ENCODE measurements at places on chromosomes 3 and 15.

DNA sequence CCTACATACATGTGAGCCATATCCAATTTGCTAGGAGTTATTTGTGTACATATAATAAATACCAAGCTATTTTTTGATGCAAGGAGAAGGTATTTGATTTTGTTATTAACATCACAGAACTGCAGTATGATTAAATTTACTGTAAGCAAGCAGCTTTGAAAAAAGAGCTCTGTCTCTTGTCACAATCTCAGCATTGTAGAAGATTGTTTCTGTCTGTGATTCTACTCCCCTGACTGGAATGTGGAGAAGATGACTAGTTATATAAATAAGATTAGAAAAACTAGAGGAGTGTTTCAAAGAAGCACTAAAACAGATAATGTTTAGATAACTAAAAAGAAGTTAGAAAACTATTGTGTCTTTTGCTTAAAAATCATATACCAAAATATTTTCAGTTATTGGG is 17.1 kb upstream of the DCBLD2 start:
- DNase-seq: peak; percentile 69

DNA sequence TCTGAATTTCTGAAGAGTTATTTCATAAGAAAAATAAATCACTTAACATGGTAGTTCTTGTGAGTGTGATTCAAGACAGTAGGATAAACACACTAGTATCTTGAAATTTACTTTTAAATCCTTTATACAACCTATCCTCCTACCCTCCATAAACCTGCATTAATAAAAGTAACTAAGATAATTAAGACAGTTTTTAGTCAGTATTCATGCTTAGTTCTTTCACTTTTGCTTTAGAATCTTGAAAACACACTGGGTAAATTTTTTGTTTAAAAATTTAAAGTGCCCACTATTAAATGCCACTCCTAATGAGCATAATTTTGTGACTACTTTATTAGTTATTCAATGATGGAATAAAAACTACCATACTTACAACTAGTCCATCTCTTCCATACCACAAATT is 28.8 kb downstream of the GOLIM4 start:
- DNase-seq: no peak

DNA sequence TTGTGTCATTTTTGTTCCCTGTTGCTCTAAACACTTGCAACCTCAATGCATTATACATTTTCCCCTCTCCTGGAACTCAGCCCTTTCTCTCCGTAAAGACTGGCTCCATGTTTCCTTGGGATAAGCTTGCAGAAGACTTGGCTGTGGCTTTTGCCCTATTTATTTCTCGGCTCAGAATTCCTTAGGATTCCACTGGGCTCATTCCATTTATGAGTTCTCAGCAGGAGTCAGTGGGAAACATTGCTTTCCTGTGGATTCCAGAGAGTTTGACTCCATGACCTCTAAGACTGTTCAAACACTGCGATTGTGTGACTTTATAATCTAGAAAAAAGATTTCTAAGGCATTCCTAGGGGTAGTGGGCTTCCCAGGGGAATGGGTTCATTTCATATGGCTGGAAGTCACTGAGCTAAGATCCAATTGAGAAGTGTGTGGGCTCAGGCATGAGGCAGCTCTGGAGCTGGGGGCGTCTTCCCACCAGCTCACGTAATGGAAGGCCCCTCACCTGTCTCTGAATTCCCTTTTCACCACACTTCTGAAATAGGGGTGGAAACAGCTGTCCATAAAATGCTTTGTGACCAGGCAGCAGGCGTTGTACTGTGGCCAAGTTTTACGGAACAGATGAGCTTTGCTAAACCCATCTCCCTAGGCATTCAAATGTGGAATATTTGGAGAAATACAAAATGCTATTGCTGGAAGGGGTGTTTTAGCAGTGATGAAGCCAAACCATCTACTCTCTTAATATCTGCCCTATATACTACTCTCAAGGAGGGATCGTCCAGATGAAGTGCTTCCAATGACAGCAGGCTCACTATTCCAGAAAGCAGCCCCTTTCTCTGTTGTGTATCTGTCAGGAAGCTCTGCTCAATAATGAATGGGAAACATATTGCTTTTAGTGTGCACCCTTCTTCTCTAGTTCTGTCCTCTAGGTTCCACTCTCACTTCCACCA is 91.8 kb upstream of the BCL6 start:
- peak; percentile 40 for DNase-seq

DNA sequence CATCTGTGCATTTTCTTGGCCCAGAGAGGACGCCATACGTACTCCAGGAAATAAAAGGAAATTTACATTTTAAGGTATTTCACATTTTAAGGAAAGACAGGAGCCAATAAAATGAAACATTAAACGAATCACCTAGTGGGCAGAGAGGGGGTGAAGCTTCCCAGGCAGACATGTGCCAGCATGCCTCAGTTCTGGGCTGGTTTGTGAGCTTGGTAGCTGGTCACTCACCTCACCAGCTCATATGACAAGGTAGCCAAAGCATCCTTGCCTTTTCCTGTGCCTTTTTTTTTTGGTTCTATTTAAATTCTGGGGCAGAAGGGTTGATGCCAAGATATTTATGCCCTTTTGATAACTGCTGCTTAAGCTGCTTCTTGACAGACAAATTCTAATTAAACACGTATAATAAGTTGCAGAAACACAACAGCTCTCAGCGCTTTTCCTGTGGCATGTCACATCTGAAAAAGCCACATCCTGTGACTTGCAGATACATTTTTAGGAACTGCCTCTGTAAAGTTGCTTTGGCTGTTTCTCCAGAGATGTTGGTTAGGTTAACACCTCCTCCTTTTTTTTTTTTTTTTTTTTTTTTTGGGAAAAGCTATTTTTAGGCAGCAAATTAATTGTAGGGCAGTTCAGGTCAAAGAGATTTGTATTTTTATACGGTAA is 218.6 kb downstream of the PDCD6IP start:
- DNase-seq: no peak

DNA sequence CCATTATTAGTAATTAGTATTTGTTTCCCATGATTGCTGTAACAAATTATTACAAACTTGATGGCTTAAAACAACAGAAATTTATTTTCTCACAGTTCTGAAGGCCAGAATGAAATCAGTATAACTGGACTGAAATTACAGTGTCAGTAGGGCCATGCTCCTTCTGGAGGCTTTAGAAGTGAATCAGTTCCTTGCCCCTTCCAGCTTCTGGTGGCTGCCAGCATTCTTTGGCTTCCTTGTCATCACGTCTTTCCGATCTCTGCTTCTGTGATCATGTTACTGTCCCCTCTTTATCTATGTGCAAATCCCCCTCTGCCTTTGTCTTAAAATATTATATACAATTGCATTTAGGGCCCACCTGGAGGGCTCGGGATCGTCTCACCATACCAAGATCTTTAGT is 92.0 kb downstream of the FOXB1 start:
- DNase-seq: peak; percentile 41

DNA sequence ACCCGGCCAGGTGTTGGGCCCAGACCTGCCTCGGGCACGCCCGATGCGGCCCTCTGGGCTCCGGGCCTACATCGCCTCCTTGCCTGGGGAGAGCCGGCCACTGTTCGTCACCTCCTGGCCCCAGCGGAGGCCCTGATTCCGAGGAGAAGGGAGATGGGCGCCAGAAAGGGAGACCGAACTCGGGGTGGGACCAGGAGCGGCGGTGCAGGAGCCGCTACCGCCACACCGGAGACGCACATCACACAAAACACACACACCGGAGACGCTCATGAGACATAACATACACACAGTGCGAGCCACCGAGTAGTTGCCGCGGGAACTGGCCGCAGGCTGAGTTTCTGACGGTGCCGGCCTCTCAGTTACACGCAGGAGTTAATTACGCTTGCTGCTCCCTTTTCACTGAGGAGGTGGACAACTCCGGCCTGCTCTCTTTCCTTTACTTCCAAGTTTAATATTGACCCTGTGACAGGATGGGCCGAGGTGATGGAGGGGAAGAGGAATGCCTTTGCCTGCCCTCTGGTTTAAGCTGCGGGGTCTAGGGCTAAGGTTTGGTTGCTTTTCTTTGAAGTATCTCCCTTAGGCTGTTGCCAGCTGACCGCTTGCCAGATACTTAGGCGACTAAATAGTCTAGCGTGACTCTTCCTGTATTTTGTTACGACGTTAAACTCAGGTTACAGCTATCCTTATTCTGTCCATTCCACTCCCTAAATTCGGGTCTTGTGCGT is 570 bp downstream of the PCNP start:
- DNase-seq: peak; percentile 58

DNA sequence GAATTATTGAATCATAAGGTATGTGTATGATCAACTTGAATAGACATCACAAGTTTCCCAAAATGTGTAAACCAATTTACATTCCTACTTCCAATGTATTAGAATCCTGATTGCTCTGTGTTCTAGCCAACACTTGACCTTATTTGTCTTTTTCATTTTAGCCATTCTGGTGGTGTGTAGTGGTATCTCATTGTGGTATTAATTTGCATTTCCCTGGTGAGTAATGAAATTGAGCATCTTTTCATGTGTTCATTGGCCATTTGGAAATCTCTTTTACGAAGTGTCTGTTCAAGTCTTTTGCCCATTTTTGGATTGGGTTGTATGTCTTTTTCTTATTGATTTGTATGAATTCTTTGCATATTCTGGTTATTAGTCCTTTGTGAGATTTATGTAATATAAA is 138.0 kb downstream of the RBPMS2 start:
- no peak for DNase-seq

- DNase-seq: no peak
Observed at GRCh38 chr3:55075846-55076245, 148.0 kb upstream of the LRTM1 start.

DNA sequence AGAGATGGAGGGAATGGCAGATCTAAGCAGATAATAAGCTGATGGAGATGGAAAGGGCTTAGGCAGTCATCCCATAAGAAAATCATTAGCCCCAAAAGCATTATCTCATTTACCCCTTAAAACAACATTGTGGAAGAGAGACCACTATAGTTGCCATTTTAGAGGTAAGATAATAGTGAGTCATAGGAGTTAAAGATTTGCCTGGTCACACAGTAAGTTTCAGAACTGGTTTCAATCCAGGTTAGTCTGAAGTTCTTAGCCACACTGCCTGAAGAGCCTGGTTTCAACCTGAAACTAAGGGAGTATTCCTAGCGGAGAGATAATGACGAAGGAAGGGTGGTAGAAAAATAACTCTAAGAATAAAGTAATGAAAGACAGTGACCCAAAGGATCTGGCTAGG is 13.0 kb upstream of the UBR1 start:
- no peak for DNase-seq

GRCh38 chr3:190432216-190432615 is 17.5 kb downstream of the TMEM207 start:
- peak; percentile 30 for DNase-seq

DNA sequence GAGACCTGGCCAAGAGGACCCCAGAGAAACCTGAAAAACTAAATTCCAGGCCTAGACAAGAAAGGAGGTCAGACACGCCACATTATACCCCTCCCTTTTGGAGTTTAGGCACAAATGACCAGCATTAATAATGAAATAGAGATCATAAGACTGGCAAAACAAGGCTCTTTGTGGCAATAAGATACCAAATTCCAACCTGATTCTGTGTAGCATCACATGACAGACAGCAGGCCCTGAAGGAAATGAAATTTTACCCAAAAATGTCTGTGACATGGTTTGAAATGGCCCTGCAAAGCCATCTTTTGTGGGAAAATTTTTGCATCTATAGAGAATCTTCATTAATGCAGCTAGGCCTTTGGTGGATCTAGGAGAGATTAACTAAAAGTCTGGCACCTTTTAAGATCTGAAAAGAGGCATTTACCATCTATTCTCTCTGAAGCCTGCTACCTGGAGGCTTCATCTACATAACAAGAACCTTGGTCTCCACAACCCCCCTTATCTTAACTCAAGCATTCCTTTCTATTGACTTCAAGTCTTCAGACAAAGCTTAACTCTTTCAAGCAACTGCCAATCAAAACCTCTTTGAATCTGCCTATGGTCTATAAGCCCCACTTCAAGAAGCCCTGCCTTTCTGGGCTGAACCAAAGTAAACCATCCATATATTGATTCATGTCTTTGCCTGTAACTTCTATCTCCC is 8.0 kb downstream of the FAM174B start:
- no peak for DNase-seq

GRCh38 chr3:52216585-52217408 is 8.6 kb downstream of the TLR9 start:
- peak; percentile 61 for DNase-seq

DNA sequence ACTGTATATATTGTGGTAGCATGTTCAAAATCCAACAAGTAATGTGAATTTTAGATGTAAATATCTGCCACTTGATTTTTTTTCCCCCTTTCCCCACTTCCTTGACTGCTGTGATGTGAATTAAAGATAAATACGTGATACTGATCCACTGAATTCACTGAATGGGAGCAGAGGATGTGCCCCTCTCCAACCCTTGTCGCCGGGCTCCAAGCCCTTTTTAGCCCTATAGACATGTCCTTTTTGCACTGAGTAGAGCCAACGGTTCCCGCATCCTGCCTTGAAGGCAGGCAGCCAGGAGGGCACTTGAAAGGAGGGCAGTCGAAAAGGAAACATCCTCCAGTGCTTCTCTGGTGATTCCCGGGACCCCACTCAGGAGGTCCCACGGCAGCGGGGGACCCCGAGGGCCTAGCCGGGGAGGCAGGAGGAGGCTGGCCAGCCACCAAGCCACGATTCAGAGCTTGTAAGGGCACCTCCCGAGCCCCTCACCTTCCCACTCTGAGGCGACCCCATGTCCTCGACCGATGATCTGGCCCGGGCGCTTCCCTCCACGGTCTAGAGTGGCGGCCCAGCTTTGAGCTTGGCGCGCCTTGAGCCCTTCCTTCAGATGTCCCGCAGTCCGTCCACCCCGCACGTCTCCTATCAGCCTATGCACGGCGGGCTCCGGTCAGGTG is 901 bp upstream of the MANF start:
- DNase-seq: peak; percentile 28

DNA sequence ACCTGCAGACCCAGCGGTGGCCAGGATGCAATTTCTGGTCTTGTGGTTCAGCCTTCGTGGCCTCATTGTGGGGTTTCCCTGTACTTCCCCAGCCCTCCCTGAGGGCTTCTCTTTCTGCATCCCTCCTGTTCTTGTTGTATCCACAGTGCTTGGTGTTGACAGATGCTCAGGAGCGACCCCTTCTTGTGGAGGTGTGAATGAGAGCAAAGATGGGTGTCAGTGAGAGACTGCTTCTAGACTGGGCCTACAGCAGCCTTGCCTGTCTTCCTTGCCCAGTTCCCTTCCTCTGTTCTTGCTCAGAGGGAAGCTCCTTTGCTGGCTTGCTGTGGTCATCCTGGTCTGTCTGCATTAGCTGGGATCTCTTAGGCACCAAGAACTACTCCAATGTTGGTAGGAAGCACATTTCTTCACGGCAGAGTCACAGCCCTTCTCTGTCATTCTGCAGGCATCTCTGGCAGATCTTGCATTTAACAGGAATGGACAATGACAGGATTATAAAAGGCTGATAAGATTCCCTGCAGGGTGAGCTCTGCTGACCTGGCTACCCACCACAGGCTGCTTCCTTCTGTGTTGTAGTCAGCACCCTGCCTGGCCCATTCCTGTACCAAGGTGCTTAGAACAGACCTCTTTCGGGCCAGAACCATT is 317.8 kb upstream of the C2CD4B start:
- peak; percentile 47 for DNase-seq

GRCh38 chr3:61715886-61716527 is 154.6 kb downstream of the PTPRG start:
- no peak for DNase-seq

GRCh38 chr3:29384640-29385039 is 103.8 kb downstream of the RBMS3 start:
- DNase-seq: peak; percentile 79

GRCh38 chr15:82103468-82103867 is 57.6 kb upstream of the MEX3B start:
- DNase-seq: no peak

GRCh38 chr3:52299879-52300611 is 12.4 kb downstream of the GLYCTK start:
- peak; percentile 34 for DNase-seq

GRCh38 chr15:101401286-101401685 is 88.2 kb downstream of the PCSK6 start:
- no peak for DNase-seq
